Activated CD8-positive, alpha-beta memory T cell treated with anti-CD3 and anti-CD28 coated beads, Interleukin-2, amount 50 U/mL, for 48 hours (primary cell): ENCODE measurements at places on chromosomes 4 and X.

GRCh38 chrX:107845625-107846024 is 20.0 kb downstream of the MID2 start:
- no peak for DNase-seq

DNA sequence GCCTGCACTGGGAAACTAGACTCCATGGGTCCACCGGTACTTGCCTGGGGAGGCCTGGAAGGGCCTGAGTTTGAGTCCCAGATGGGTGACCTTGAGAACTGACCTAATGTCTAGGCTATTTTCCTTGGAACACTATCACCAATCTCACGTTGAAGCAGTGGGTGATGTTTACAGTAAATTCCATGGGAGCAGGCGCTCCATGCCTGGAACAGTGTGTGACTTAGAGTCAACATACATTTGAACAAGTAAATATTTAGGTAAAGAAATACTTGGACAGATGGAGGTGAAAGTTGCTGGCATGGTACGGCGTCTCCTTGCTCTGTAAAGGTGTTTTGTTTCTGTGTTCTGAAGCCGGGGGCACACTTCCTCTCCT is 47.5 kb downstream of the TBC1D14 start:
- no peak for DNase-seq

- DNase-seq = peak; percentile 46
Observed at GRCh38 chrX:118116713-118117550, at the start of gene KLHL13. Gene KLHL13 (minus strand): TSS chrX:118116810. CDS start chrX:118028473, 88,337 bp downstream.

GRCh38 chrX:33379839-33380238 is 168.5 kb upstream of the DMD start:
- no peak for DNase-seq

GRCh38 chr4:68167706-68168105 is 38.0 kb upstream of the TMPRSS11F start:
- DNase-seq = no peak

GRCh38 chr4:78293821-78294301 is 236.7 kb downstream of the FRAS1 start:
- no peak for DNase-seq

DNA sequence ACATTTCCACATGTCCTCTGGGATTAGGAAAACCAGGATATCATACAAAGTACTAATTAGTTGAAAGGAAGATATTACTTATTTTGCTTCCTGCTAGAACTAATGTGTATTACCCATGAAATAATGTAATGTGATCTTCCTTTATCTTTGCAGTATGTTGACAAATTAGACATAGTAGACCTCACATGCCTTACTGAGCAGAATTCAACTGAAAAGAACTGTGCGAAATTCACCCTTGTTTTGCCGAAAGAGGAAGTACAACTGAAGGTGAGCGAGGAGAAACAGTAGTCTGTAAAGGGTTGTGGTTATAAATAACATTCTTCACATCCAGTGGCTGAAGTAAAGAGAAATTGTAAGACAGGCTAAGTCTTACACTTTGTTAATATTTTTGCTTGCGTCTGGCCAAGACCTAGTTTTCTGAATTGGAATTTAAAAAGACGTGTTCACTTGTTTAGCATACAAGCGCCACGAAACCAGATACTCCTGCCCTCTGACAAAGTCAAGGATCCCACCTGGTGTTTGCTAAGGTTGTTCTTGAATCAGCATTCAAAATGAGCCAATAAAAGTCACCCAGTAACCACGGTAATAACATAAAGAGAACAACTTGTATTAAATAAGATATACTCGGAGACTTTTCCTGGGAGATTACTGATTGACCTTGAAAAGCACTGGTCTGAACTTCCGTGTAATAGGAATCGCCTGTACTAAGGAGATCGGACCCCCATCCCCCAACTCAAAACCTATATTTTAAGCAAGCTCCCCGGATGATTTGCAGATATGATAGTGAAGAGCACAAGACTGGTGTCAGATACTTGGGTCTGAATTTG is 16.9 kb downstream of the STAP1 start:
- DNase-seq = no peak

DNA sequence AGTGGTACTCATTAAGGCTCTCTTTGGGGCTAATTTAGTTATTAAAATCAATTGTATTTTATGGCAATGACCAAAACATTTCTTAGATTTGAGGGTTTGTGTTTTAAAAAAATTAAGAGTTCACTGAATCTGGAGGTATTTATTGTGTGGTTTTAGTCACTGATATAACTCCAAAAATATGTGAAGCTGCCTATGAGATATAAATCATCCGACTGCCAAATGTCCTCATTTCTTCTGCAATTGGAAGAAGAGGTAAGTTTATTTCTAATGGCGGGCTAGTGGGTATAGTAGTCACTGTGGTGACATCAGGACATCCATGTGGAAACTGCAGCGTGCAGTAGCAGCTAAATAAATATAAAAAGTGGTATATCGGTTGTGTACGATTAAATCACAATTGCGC is 205.5 kb downstream of the MID1 start:
- DNase-seq = no peak

DNA sequence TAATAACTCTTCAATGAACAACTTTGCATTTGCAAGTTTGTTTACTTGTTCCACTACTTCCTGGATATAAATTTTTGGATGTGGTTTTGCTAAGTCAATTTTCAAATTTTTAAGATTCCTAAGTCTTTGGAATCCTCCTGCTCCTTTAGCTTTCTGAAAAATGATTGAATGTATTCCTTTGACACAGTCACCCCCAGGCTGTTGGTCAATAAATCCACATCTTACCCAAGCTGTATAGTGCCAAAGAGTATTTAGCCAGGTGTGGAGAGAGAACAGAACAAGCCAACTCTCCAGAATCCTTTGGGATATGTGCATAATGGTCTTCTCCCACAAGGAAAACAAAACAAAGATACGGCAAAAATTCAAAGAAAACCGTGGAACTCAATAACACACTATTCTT is 56.9 kb upstream of the INTU start:
- DNase-seq = no peak

GRCh38 chrX:94455782-94456181 is 781.8 kb downstream of the FAM133A start:
- DNase-seq = no peak

GRCh38 chr4:2646396-2647149 is 109.6 kb downstream of the TNIP2 start:
- peak; percentile 29 for DNase-seq

GRCh38 chr4:67568820-67569219 is 10.3 kb downstream of the STAP1 start:
- no peak for DNase-seq

- DNase-seq = no peak
Observed at GRCh38 chrX:40683245-40683644, 35.9 kb upstream of the CXorf38 start.

DNA sequence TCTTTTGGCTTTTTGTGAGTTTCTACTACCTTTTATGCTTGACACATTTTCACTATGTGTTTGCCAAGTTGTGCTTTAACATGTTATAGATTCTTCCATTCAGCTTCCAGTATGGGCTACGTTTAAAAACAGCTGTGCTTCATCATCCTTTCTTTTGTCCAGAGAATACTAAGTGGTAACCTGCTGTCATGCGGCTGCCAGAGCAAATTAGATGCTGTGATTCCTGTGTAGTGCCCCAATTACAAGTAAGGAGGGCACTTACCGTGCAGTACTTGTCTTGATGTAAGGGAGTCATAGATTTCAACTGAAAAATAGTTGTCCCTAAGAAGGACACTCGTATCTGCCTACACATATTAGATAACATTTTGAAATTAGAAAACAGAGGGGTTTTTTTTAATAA is 531.8 kb upstream of the GALNTL6 start:
- no peak for DNase-seq

DNA sequence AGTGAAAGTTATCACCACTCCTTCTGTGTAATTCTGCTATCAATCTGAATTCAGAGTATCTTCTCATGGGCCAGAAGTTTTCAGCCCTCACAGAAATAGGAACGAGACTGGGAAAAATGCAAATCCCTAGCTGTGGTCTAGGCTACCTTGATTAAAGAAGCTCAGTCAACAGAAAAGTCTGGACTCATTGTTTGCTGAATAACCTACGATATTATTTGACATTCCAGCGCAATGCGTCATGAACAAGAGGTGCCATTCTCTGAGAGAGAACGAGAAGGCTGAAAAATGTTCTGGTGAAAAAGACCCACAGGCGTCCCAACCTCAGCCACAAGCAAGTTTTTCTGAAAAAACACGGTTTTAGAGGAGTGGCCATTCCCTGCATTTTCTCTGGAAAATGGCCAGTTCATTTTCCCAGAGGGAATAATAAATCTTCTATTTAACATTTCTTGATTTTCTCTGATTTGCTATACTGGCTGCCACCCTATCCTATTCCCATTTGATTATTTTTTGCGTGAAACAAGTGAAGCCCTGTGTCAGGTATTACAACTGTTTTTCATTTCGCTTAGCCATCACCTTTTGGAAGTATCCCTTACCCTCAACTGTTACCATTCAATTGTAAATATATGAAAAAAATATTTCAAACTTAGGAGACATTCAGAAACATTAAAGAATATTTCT is 1117.6 kb upstream of the PRKX start:
- no peak for DNase-seq

- DNase-seq = no peak
Observed at GRCh38 chr4:107270614-107271013, 234.5 kb upstream of the DKK2 start.

DNA sequence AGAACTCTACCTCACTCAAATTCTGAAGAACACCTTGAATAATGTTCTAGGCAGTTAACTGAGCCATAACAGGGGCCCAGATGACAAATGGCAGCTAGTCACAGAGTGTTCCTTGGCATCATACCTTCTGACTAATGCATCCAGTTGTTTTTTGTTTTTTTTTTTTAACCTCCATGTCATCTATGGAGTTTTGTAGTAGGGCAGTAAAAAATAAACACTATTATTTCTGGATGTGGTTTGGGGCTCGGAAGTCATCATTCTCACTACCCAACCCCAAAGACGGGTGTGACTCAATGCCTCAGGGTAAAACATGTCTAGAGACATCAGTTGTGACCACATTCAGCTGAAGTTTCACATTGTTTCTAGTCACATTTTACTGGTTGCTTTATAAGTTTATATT is 31.2 kb upstream of the MCF2 start:
- no peak for DNase-seq

DNA sequence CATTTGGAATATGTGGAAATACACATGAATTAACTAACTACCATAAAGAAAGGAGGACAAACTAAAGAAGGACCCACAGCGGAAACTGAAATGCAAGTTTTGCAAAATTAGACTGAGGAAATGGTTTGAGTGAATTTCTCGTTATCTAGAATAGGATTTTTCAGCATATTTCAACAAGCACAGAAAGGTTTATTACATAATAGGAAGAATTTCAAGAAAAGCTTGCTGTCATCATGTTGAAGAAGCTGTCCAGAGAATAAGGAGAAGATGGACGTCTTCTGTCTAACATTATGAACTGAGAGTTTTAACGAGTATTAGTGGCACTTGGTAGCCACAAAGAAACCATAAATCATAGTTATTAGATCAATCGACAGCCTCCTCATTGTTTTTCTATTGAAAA is 45.0 kb downstream of the TEC start:
- no peak for DNase-seq

- no peak for DNase-seq
Observed at GRCh38 chr4:24862073-24862751, 50.6 kb downstream of the CCDC149 start.

DNA sequence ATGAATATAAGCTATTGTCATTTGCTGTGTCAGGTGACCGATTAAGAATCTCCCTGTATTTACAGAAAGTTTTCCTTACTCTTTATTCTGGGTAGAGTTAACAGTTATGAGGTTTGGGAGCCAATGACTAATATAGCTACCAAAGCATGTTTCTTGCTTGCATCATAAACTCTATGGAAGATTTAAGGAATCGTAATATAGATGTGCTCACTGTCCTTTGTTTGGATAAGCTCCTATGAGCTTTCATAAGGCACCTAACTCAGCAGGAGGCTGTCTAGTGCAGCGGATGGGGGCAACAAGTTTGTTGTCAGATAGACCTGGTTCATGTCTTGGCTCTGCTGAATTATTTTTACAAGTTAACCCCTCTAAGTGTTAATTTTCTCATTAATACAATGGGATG is 75.0 kb upstream of the PAQR3 start:
- DNase-seq = no peak

DNA sequence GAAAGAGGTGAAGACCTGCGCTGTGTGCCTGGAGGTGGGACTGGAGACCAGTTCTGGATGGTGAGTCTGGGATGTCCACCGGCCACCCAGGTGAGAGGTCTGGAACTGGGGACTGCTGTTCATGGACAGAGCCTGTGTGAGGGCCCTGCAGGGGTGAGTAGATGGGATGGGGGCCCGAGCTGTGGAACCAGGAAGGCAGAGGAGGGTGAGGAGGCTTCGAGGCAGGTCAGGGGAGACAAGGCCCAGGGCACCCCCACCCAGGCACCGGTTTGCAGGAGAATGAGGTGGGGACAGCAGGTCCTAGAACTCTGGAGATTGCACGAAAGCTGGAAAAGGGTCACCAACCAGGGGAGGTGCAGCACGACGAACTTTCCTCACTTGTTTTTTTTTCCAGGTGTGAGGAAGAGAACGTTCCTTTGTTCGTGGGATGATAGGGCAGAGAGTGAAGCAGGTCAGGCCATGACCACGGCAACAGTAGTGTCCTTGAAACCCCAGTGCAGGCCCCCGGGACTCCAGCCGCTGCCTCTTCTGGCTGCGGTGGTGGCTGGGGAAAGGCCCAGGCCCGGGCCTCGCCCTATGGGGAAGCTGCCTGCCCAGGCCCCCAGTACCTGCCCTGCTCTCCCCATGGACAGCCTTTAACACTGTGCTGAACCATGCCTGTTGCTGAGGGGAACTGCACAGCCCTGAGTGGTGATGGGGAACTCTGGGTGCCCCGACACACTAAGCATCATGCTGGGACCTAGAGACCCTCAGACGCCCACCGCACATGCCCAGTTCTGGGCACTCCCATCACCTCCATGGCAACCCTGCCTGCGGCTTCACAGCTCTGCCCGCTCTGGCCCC is 22.9 kb downstream of the TNIP2 start:
- DNase-seq = no peak

GRCh38 chrX:13169684-13170083 is 125.3 kb upstream of the FAM9C start:
- no peak for DNase-seq

GRCh38 chr4:67922697-67923096 is 38.9 kb upstream of the TMPRSS11D start:
- no peak for DNase-seq

DNA sequence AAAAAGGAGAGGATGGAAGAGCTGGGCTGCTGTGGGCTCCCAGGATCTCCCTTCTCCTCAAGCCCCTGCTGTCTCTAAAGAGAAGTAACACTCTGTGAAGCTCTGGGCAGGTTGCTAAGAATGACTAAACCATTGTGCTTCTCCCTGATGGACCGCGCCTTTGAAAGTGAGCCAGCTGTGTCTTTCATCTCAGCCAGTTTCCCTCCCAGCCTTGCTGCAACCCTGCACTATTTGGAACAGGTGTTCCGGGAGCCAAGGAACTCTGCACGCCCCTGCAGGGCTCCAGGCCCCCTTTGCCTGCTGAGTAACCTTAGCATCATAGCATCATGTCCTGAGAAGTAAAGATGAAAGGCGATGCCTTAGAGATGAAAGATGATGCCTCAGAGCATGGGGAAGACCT is 39.7 kb downstream of the SMIM20 start:
- DNase-seq = no peak

GRCh38 chr4:67635331-67635730 is 65.6 kb downstream of the UBA6 start:
- DNase-seq = no peak
